ENCODE measurements at places on chromosomes 4 and X.
A peak's percentile ranks its signal among the peaks of the same experiment; 100 is the strongest.

GRCh38 chrX:148426467-148426866, 74.0 kb upstream of the AFF2 start:
- no peak for DNase-seq

DNA sequence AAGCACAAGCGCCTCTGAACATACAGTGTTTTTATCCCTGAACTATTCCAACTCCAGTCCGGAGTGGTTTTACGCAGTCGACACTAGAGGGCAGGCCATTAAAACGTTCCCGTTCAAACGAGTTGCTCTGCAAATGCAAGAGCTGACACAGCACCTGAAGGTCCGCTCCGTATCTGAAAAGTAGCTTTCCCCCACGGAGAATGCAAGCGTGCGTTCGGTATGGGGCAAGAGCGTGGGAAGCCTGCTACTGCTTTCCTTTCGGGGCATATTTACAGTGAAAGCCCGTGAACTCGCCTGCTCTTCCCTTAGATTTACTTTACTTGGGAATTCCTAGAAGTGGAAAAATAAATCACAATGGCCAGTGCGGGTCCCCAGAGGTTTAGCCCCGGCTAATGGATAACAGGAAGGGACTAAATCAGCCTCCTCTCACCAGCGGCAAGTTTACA, 190.8 kb downstream of the TSPAN5 start:
- peak; percentile 87 for DNase-seq

DNA sequence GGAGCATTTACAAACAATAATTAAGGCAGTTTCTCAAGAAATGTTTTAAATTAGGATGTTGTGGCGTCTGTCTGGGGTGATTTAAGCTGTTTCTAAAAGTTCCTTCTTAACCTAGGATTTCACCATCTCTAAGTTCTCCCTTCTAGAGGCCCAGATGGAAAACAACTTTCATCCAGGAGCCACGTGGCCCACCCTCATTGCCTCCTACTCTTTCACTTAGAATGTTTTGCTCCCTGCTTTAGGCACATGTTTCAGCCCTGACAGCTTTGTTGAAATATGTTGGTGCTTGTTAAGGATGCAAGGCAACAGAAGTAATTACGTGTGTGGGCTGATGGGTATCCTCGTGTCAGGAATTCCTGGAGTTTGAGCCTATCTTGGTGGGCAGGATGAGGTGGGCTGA, 131.3 kb downstream of the GUCY2F start:
- no peak for DNase-seq

GRCh38 chrX:130841776-130842175, 61.2 kb downstream of the ENOX2 start:
- no peak for DNase-seq

DNA sequence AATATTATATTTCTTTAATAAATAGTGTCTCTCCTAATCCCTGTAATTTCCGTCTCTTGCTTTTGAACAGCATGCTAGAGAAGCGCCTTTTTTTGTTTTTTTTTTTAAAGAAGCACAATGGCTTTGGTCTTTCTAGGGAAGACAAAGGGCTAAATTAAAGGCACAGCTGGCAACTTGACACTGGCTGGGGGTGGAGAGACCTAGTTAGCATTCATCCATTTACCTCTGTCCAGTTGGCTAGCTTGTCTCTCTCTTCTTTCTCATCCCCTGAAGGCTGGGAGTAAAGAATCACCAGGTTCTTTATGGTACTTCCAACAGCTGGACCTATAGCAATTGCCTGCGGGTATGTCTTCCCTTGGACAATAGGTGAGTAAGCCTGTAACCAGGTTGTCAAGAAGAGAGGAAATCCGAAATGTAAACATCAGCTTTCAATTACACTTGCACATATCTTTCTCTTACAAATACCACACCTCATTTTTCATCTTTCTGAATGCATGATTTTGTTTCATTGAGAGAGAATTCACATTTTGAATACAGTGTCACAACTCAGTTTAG, 178.4 kb upstream of the GPR101 start:
- no peak for DNase-seq

GRCh38 chrX:132505116-132505515, 16.3 kb upstream of the MBNL3 start:
- DNase-seq: no peak

GRCh38 chr4:94451695-94452475, at the start of gene PDLIM5:
Gene PDLIM5 (plus strand): TSS chr4:94451942. CDS start chr4:94455289, 3,347 bp downstream.
- peak; percentile 94 for DNase-seq

GRCh38 chr4:14868426-14869395, 133.6 kb upstream of the CPEB2 start:
- no peak for DNase-seq

DNA sequence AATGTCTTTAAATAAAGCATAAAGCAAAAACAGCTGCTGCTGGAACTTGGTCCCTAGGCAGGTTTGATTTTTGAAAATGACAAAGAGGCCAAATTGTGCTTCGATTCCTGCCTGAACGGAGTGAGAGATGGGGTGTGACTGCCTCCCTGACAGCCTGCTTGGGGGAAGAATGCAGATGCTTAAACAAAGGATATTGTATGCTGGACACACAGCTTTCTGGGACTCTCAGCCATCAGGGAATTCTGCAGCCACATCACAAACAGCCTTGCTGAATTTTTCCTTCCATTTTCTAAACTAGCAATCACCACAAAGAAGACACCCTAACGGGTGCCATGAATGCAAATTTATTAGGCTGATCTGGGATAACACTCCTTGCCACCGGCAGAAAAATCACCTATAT, 83.9 kb upstream of the CPEB2 start:
- DNase-seq: no peak

DNA sequence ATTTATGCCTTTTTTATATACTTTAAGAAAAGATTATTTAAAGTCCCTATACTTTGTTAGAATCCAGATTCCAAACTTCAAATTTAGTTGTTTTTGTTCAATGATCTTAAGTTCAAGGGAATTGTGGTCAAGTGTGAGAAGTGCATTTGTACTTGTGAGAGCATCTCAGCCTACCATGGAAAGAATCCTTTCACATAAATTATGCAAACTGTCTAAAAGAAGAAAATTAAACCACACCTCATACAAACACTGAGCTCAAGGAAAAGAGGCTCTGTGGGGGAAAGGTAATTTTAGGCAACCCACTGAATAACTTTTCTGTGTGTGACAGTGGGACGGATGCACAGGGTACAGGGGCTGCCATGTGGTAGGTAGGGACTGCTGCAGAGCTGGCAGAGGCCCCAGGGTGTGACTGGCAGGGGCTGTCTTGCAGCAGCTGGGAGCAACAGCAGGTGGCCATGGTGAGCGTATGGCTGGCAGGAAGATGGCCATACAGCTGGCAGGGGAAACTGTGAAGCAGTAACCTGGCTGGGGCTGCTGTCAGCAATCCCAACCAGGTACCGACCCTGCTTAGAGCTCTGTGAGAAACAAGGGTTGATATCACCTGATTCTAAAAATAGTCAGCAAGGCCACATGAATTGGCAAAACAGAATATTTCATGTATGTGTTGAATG, 130.6 kb downstream of the UGT8 start:
- DNase-seq: no peak

- DNase-seq: no peak
Measured at GRCh38 chrX:3518870-3519269, 172.4 kb upstream of the MXRA5 start.

- DNase-seq: no peak
Measured at GRCh38 chr4:94412658-94413038, 39.1 kb upstream of the PDLIM5 start.

DNA sequence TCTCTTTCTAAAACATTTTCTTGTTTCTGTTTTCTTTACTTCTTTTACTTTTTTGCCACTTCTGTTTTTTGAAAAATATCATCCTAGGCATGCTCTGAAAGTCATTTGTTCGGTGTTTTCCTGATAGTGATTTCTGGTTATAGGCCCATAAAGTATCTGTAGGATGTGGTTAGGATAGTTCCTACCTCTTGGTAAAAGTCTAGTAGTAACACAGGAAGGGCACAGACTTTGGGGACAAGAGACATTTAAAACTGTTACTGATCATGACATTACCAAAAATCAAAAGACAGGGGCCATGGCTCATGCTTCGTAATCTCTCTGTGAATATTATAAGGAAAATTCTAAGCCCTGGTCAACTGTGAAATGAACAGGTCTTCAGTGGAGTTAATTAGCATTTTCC, 44.8 kb downstream of the FHL1 start:
- DNase-seq: no peak

- DNase-seq: no peak
Measured at GRCh38 chrX:16578218-16578617, 71.7 kb upstream of the S100G start.

DNA sequence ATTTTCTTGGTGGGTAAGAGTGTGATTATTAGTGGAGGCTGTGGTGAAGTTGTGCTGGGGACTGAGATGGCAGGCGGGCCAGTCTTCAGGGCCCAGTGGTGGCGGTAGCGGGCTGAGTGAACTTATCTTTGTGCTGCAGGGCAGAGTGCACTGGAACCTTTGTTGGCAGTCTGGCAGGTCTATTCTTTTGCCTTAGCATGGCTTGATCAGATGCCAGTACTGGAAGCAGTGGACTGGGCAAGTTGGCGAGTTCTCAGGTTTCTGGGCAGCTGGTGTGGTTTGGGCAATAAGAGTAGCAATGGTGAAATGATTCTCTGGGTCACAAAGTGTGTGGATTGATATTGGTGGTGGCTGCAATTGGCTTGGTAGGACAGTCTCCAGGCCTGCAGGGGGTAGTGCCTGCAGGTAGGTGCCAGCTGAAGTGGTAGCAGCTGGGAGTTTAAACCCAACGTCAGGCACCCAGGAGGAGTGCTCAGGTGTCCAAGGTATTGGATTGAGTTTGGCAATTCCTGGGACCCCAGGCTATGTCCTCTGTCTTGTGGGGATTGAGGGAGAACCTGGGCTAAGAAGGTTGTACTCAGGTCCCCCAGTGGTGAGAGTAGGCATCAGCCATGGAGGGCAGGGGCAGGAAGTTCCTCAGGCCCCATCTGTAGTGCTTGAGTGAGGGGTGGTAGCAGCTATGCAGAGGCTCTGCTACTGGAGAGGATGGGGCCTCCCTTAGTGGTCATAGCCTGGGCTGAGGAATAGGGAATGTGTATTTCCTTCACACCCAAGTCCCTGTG, 34.9 kb upstream of the SLC25A14 start:
- DNase-seq: no peak

GRCh38 chr4:159432436-159432835, 329.6 kb downstream of the RAPGEF2 start:
- no peak for DNase-seq

GRCh38 chr4:89356086-89356485, 48.5 kb upstream of the GPRIN3 start:
- DNase-seq: no peak

GRCh38 chrX:71941145-71941544, 30.5 kb downstream of the NHSL2 start:
- no peak for DNase-seq

GRCh38 chr4:52957835-52958631, 95.9 kb downstream of the RASL11B start:
- no peak for DNase-seq

DNA sequence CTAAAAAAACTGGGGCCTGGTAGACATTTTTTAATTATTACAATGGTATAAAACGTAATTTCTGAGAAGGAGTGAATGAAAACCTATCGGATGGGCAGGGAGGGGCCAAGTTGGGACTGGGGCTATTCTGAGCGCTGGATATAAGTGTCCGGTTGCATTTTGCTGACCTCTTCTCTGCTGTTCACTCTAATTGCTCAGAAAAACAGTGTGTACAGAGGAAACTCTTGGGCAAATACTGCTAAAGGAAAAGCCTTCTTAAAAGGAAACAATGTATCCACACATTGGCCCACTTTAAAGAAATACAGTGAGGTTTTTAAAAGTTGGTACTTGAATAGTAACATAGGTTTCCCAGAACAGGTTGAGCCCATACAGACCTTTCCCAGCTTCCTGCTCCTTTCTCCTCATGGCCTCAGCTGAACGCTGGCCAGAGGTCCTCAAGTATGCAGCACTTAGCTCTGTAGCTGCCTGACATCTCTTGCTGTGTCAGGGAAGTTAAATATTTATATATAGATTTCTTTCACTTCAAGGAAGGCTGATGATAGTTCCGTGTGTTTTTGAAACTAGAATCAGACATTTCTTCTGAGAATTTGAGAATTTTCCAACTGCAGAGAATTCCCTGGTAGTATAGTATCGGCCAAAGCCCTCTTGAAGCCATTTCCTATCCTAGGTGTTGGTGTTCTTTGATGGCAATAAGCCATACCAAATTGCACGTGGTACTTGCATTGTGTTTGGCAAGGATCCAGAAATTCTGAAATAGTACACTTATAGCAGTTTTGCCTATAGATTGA, 97.1 kb upstream of the SLC4A4 start:
- DNase-seq: no peak

DNA sequence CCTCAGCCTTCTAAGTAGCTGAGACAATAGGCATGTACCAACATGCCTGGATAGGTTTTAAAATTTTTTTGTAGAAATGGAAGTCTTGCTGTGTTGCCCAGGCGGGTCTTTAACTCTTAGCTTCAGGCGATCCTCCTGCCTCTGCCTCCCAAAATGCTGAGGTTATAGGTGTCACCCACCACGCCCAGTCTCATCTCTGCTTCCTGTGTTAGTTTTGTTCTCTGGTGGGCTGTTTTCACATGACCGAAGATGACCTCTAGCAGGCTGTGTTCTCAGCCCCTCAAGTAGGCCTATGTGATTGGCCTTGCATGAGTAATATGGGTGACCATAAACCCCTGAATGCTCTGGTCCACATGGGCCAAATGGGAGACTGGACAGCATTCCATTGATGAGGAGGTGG, 56.8 kb upstream of the MSANTD1 start:
- DNase-seq: no peak

DNA sequence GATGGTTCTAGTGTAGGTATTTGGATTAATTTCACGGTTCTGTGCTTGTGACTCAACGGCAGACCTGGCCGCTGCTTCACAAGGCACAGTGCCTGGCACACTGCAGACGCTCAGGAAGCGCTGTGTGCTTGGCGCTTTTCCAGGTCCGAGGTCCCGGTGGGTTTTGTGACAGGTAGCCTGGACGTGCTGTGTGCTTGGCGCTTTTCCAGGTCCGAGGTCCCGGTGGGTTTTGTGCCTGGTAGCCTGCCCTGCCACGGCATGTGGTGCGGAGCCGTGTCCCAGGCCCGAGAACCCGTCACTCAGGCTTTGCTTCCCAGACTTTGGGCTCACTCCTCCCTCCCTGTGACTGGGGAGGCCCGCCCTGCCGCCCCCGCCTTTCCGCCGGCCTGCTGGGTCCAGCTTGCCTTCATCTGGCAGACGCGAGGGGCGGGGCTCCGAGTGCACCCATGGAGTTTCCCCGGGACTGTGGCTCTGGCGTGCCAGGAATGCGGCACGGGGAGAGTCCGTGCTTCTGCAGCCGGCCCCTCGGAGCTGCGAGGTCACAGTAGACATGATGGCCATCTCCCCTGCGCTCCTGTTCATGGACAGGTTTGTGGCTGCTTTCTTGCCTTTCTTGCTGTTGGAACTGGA, 44.2 kb downstream of the TBC1D14 start:
- no peak for DNase-seq

- DNase-seq: no peak
Measured at GRCh38 chr4:70589785-70590184, 2.3 kb upstream of the AMBN start.

DNA sequence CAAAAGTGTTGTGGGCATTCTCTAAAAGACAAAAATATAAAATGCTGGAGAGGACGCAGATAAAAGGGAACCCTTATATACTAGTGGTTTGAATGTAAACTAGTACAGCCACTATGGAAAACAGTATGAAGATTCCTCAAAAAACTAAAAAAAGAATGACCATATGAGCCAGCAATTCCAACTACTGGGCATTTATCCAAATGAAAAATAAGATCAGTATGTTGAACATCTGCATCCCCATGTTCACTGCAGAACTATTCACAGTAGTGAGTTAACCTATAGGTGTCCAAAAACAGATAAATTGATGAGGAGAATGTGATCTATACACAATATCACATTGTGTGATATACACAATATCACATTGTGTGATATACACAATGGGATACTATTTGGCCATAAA, 1615.3 kb downstream of the PCDH18 start:
- DNase-seq: no peak
